ENCODE measurements at places on chromosomes 5 and 9.

GRCh38 chr5:122870219-122870856 is 24.9 kb downstream of the SNX24 start:
- no peak for DNase-seq

DNA sequence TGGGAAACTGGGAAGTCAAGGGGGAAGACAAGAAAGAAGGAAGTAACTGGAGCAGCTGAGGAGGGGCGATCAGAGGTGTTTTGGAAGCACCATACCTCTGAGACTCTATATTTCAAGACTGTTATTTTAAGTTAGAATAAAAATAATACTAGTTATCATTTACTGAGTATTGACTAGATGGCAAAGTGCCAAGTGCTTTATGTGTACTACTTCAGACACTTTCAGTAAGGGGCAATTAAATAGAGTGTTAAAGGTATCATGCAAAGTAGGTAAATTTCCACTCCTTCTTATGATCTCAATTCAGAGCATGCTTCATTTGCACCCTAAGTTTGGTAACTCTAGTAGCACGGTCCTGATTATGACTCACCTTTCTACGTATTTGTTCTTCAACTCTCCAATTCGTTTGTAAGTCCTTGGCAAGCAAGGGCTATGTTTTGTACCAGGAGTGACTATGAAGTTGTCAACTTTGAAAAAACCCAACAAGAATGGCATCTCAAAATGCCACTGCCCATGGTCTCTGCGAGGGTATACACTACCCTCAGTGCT is 152.4 kb upstream of the RAPGEF1 start:
- DNase-seq = no peak

DNA sequence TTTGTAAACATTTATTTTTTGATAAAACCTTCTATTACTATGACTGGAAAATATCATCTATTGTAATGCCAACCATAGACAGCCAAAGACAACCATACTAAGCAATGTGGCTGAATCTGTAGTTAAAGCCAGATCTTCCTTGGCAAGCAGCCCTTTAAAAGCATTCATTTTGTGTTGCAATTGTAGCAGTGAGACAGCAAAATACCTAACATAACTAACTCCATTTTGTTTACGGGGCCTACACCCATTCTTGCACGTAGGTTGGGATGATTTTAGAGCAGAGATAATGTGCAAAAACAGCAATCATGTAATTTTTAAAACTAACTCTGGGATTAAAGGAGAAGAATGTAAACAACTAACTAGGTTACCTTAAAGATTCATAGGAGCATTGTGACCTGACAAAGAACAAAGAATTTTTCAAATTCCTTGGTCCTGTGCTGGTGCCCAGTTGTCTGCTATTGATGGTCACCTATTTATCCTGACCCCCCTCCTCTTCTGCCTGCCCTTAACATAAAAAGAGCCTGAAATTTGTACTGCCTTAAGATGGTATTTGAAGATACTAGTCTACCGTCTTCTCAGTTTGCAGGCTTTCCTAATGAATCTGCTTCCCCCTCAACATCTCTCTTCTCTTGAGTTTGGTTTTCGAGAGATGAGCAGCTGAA is 10.6 kb downstream of the IFNA1 start:
- DNase-seq = peak; percentile 6

DNA sequence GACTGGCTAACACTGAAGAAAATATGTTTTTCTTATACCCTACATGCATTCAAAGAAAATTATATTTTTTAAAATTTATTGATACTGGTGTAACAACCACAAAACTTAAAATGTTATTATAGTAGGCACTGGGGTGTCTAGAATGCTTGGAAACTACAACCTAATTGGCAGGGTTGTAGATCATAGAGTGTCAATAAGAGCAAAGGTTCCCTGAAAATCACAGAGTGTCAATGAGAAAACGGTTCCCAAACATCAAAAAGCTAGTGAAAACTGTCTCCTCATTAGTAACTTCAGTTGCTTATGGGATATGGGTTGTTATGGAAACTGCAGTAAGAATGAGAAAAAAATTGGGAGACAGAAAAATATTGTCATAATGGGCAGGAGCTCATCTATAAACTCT is 214.4 kb upstream of the CCNG1 start:
- no peak for DNase-seq

All from AG04450 (cell line).